ENCODE measurements at places on chromosomes 11 and 22.
A peak's percentile ranks its signal among the peaks of the same experiment; 100 is the strongest.

- DNase-seq = peak; percentile 26
Measured at GRCh38 chr22:36160499-36160942, at the start of gene APOL3. TSS of gene APOL3 (minus strand) at chr22:36160755. CDS start at chr22:36149055, 11,700 bp downstream.

GRCh38 chr11:96367342-96367741 lies 22.4 kb downstream of the CCDC82 start:
- DNase-seq = no peak

DNA sequence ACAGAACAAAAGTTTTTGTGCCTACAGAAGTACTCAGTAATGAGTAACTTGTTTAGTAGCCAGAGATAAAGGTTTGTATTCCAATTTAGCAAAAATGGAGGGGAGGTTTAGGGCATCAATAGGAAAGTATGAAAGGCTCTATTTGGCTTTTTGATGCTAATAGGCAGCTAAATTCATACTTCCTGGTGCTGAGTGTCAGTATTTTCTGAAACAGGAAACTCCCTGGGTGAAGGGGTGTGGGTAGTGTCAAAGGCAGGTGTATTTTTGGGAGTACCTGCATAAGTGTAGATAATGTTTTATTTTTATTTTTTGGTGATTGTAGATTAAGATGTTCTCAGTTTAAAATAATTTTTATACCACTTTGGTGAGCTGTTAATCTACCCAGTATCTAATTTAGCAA lies 29.3 kb upstream of the MMP7 start:
- DNase-seq = no peak

DNA sequence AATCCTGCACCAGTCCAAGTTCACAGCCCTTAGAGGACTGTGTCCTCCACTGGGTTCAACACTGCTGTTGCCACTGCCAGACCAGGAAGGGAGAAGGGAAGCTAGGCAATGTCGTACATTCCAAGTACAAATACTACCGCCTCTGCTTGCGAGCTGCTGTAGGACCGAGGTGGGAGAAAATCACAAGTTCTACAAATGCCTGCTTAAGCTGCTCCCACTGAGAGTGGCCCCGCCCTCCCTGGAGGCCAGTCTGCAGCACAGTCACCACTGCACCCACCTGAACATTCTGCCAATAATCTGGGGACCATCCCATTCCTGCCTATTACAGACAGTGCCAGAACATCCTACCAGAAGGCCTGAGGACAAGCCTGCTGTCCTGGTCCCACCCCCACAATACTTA lies 707.5 kb upstream of the ANO5 start:
- no peak for DNase-seq

GRCh38 chr11:43327987-43328386 lies 16.2 kb downstream of the API5 start:
- DNase-seq = peak; percentile 16

- no peak for DNase-seq
Measured at GRCh38 chr11:128103278-128103873, 484.0 kb downstream of the ETS1 start.

DNA sequence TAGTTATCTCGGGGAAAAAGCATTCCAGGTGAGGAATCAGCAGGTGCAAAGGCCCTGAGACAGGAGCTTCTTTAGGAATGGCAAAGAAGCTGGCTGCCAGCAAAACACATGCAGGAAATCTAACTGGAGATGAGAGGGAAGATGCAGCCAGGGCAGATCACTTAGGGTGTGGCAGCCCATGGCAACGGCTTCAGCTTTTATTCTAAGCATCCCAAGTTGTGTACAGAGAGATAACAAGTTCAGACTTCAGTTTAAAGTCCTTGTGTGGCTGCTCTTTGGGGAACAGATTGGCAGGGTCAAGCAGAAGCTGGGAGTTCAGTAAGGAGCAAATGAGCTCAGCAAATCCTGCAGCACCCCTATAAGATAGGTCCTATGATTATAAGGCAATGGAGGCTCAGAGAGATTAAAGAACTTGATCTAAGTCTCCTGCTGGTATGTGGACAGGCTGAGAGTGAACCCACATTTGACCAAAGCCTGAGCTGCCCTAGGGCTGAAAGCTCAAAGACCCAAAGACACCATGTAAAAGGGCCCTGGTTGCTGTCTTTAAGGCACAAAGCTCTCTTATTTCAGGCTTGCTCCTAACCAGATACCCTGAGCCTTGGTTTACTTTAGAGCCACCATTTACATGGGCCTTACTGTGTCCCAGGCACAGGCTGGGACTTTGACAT lies 466.8 kb downstream of the SOX6 start:
- DNase-seq = no peak

DNA sequence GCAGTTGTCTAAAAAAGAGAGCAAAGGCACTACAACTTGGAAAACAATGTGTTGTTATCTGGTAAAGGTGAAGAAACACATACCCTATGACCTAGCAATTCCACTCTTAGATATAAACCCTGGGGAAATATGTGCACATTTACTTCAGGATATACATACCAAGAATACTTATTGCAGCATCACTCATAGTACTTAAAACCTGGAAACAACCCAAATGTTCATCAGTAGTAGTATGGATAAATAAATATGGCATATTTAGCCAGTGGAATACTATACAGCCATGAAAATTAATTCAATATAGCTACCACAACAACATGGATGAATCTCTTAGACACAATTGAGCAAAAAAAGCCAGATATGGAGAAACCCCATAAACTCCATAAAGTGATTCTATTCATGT lies 26.1 kb upstream of the MICAL2 start:
- no peak for DNase-seq

All from SW480 (cell line).